Astrocyte of the cerebellum (primary cell): ENCODE measurements at places on chromosomes 3 and 15.

DNA sequence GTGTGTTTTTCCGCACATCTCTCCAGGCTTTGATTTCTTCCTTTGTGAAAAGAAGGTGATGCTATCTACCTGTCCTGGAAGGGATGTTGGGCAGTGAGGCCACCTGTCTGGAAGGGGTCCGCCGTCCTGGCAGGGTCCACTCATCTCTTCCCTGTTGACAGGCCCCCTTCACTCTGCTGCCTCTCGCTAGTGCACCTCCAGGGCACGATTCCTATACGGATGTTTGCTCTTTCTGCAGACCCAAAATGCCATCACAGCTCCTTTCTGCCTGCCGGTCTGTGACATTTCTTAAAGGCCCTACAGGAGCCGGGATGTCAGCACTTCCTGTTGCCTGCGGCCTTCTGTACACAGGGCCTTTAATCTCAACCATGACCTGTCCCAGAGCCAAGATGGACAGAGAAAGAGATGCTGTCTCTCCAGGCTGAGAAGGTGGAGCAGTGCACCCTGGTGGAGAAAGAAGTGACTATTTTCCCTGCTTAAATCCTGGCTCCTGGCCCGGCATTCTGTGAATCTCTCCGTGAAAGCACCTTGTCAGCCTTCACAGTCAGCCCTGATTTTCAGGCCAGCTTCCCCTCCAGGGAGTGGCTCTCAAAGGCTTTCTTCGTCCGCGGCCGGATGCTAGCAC, 7.4 kb downstream of the FAM3D start:
- peak; percentile 19 for DNase-seq

- no peak for DNase-seq
Measured at GRCh38 chr3:139309061-139309591, 34.7 kb upstream of the MRPS22 start.

DNA sequence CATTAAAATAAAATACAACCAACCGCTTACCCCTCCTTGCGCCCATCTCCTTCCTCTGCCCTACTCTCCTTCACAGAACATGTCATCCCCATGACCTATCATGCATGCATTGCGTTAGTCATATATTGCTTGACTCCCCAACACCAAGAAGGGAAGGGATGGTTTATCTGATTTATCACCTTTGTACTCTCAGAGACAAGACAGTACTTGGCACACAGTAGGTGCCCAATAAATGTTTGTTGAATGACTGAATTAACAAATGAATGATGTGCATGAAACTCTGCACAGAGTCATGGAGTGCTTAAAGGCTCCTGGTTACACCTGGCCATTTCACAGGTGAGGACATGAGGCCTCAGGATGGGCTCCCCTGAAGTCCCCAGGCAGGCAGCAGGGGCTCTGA, 59.7 kb downstream of the IQSEC1 start:
- DNase-seq: no peak

DNA sequence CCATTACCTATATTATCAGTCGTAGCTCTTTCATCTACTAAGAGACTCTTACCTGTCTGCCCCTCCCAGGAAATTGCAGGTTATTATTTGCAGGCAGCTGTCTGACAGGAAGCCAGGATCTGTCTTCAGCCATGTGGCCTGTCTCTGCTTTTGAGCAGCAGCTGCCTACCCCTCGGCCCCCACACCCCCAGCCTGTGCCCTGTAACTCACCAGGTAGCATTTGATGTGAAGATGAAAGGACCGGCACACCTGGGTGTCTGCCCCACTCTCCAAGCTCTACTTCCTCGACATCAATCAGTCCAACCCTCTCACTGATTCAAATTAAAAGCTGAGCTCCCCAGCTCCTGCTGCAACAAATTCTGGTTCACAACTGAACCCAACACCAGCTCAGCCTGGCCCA, 197.2 kb upstream of the CTNNB1 start:
- no peak for DNase-seq

DNA sequence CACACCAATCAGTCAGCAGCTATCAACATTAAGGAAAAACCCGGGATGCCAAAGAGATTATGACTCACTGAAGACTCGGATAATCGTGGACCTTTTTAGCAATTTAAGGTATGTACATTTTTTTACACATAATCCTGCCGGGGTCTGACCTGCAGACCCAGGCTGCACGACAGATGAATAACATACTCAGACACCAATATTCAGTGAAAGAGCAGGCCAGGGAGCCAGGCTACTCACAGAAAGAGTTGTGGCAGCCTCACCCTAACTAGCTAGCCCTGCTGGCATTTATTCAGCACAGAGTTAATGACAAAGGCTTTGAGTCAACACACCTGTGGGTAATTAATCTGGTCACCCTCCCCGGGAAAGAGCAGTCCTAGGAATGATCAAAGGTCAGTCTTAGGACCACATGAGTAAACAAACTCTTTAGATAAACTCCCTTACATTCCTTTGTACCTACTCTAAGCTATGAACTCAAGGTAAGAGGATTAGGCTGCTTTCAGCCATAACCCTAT, 727.5 kb downstream of the TBL1XR1 start:
- no peak for DNase-seq

DNA sequence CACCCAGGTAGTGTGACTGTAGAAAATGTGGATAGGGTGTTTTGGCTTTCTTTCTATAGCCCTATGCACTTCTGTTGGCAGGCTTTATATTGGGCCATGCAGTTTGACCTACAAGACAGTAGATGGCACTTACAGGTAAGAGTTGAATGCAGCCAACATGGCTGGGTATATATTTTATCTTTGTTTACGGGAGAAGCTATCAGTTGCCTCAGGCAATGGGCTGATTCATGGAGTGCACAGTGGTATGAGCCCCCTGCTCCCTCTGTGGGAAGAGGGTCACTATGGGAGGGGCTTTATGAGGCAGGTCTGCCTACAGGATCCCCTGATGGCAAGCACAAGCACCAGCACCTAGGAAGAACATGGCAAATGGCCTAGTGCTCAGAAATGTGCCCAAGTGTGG, 301.2 kb upstream of the CDIN1 start:
- DNase-seq: no peak

DNA sequence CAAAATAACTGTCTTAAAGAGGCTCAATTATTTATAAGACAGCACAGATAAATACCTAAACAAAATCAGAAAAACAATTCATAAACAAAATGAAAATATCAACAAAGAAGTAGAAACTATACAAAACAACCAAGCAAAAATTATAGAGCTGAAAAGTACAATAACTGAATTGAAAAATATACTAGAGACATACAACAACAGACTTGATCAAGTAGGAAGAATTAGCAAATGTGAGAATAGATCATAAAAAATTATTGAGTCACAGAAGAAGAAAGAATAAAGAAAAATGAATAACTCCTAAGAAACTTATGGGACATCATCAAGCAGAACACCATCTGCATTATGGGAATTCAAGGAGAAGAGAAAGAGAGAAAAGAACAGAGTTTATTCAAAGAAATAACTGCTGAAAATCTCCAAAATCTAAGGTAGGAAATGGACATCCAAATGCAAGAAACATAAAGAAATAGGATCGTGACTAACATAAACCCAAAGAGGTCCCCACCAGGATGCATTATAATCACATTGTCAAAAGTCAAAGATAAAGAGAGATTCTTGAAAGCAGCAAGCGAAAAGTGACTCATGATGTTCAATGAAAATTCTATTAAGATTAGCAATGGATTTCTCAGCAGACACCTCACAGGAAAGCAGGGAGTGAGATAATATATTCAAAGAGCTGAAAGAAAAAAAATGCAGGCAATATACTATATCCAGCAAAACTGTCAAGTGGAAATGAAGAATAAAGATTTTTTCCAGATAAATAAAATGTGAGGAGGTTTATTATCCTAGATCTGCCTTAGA, 85.9 kb downstream of the DCLK3 start:
- no peak for DNase-seq

- no peak for DNase-seq
Measured at GRCh38 chr15:86425746-86426145, 346.1 kb downstream of the AGBL1 start.

DNA sequence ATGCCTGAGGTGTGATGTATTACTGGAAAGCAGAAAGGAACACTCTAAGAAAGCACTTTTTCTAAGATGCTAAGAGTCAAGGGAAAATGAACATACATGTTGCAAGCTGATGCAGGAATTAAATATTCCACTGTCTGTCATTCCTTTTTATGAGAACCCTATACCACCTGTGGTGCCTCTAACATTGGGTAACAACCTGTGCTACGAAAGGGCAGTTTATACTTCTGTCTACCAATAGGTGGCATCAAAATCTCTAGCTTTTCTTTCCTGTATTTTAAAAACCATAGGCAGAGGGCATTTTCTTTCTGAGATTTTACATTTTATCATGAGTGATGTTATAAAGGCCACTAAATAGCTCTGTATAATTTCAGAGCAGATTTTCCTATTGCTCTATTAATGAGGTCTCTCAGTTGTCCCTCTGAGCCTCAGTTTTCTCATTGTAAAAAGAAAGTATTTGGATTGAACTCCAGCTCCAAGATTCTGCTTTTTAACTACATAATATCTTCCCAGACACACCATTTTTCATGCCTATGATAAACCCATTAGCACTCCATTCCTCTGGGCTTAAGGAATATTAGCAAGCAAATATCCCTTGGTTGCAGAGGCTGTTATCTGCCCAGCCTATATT, 3.5 kb upstream of the CPNE4 start:
- DNase-seq: no peak

GRCh38 chr3:163953526-163953925, 1124.8 kb downstream of the SI start:
- DNase-seq: no peak

DNA sequence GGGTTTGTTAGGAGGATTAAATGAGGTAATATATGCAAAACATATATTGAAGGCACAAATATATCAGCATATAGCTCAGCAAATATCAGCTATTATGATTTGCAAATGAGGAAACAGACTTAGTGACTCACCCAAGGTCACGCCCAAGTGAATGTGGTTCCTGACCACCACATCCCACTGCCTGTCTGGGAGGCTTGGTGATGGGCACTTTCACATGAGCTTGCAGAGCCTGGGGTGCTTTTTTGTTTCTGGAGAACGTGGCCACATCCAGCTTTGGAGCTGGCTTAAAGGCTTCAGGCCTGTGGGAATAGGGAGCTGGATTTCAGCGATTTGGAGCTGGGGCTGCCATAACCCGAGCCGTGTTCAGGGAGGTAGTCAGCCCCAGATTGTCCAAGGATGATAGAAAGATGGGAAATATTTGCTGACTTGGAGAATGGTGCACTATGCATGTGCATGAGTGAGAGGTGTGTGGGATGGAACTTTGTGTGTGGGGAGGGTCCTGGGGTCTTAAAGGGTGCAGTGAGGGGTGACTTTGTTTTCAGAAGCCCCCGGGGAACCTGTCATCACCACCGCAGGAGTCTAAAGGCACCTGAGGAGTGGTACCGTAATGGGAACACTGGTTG, 12.0 kb upstream of the FGD5 start:
- DNase-seq: no peak

DNA sequence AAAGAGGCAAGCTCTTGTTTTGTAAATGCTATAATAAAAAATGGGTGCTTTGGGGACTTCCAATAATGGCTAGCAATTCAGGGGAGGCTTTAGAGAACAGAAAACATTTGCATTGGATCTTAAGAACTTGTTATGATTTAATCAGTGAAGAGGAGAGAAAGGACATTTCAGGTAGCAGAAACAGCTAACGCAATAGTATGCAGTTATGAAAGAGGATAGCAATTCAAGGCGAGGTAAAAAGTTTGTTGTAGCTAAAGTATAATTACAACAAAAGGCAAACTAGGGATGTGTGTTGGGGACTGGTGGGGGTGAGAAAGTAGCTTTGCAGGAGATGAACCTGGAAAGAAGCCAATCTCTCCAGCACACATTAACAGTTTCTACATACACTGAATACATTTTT, 558.7 kb upstream of the SEMA6D start:
- DNase-seq: no peak

- DNase-seq: no peak
Measured at GRCh38 chr3:31614162-31614921, 81.6 kb downstream of the STT3B start.

GRCh38 chr15:92833493-92834271, 66.4 kb upstream of the CHD2 start:
- no peak for DNase-seq

GRCh38 chr3:72306800-72307341, 521.9 kb upstream of the PROK2 start:
- peak; percentile 64 for DNase-seq

GRCh38 chr3:195356151-195357086, 85.5 kb upstream of the XXYLT1 start:
- no peak for DNase-seq

GRCh38 chr15:87764461-87765240, 491.9 kb downstream of the NTRK3 start:
- DNase-seq: peak; percentile 82

- no peak for DNase-seq
Measured at GRCh38 chr3:115681736-115682135, 58.4 kb downstream of the GAP43 start.

DNA sequence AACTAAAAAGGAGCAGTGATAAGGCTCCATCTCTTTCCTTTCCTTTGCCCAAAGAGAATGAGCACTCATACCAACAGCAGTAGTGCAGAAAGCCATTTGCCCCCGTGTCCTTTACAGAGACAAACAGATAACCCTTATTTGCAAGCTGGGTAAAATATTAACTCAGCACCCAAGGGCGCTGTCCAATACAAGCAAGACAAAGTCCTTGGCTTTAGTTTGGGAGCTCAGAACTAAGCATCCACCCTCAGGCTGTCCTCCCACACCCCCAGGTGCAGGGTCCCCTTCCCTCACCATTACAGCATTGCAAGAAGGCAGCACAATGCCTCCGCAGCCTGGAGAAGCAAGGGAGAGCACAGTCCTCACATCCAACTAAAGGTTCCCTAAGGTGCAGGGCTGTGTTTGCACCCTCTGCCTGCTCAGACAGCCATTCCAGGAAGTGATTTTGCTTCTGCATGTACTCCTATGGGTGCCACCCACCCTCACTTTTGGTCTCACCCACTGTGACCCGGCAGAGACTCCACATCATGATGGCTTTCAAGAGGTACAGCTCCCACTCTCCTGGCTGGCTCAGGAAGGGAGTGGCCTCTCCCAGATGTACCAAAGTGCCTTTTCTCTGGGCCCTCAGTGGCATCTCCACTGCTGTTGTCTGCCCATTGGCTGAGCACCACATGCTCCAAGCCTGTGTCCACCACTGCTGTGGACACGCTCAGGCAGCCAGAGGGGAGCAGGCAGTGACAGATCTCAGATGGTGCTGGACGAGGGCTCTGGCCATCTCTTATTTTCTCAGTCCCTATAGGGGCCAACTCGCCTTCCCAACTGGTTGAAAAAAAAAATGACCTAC, 34.1 kb upstream of the HES1 start:
- no peak for DNase-seq

- peak; percentile 86 for DNase-seq
Measured at GRCh38 chr15:69414701-69415167, 585 bp downstream of the KIF23 start.

GRCh38 chr15:91593653-91594052, 259.9 kb upstream of the SLCO3A1 start:
- DNase-seq: no peak

DNA sequence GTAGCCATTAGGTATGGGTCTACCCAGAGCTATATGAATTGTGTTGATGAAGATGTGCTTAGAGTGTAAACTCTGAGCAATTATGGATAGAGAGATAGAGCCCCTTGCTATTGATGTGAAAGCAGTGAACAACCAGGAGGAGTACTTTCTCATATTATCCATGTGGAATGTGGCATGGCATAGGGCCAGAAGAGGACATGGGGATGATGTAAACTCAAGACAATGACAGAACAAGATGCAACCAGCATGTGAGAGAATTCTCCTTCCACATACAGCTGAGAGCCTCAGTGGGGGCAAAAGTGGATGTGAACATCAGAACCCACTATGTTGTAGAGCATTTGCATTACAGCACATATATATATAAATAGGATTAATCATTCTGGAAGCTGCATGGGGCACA, 36.4 kb upstream of the BNC1 start:
- no peak for DNase-seq
